Hepatic stellate cell (primary cell): ENCODE measurements at places on chromosomes 13 and 19.
A peak's percentile ranks its signal among the peaks of the same experiment; 100 is the strongest.

- no peak for DNase-seq
Measured at GRCh38 chr13:59728896-59729545, 434.7 kb downstream of the DIAPH3 start.

DNA sequence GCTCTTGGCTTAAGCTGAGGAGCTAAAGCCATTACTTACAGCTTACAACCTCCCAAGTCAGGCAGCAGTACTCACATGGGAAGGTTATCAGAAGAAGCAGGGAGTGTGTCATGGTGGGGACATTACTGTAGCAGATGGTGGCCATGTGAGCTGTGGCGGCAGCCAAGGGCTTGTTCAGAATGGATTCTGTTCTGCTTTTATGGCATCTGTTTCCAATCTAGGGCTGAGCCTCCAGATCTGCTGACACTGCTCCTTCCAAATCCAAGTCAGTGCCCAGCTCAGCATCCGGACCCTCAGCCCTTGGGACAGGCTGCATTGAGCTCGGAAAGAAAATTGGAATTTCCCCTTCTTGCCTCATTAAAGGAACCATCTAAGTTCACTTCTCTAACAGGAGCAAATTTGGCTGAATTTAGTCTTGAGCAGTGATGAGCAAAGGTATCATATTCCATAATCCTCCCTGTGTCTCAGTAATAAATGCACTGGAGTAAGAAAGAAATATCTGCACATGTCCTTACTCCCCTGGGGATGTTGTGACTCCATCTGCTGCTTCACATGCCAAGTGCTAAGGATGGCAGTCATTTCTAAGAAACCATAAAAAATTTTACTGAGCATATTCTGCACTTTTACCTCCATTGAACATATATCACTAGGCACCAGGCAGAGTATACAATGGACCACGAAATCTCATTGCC is 73.9 kb downstream of the KCTD12 start:
- DNase-seq = no peak

DNA sequence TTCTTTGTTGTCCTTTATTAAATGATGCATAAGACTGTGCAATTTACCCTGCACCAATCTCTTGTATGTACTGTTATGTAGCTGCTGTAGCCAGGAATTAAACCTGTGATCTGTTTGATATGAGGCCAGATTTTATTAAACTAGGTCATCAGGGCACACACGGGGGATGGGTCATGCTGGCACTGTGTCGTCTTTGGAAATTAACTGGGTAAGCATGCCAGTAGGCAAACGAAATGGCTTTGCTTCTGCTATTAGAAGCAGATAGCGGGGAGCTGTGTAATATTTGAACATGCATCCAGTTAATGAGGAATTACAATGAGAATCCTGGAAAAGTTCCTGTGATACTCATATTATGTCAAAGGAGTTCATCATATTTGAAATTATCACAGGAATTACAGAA is 23.5 kb downstream of the MTUS2 start:
- no peak for DNase-seq

DNA sequence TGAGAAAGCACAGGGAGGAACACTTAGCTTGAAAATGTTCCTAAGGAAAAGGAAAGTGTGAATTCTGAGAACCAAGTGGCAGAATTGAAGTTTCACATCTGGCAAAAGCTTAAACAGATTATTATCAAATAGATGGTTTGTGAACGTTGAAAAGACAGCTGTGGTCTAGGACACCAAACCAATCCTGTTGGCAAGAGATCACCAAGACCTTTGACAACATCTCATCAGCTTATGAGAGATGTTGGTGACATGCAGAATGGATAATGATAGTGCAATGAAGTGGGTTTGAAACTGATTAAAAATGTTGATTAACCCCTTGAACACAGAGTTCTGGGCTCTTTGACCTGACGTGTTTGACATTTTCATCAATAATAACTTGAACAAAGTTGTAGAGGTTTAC is 74.6 kb upstream of the GPR183 start:
- no peak for DNase-seq

DNA sequence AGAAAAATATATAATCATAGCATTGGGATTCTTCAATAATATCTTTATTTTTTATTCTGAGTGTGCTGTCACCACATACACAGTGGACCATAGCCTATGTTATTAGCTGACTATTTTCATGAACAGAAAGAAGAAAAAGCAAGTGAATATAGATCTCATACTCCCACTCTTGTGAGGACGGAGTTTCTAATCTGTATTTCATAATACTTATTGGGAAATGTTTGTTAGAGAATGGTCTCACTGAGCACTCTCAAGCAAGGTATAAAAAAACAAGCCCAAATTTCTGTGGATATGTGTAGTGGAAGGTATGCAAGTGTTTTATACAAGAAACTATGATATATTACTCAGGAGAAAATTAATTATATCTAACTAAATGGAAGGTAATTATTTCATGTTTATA is 1218.1 kb downstream of the SLITRK1 start:
- DNase-seq = no peak

- no peak for DNase-seq
Measured at GRCh38 chr13:45951166-45951565, 99.6 kb upstream of the SIAH3 start.

- DNase-seq = no peak
Measured at GRCh38 chr13:44574466-44574855, 1.7 kb downstream of the TSC22D1 start.

DNA sequence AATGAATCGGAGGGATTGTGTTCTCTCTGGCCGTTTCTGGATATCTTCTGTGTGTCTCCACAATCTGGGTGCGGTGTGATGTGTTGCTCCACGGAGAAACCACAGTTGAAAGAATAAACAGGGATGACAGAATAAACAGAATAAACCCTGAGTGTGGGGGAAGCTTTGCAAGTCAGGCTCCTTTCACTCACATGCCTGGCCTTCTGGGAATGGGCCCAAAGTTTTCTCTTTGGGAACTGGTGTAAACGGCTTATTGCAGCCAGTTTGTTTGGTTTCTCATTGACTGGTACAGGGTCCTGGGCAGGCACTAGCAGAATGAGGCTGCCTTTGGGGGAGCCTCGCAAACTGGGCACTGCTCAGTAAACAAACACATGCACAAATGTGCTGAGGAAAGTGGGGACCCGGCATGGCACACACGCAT is 324.7 kb downstream of the DLEU7 start:
- DNase-seq = no peak

- no peak for DNase-seq
Measured at GRCh38 chr13:20219577-20219976, 12.5 kb downstream of the GJB6 start.

GRCh38 chr19:33612928-33613619 is 8.7 kb upstream of the CHST8 start:
- DNase-seq = no peak

- DNase-seq = peak; percentile 74
Measured at GRCh38 chr19:46616631-46617322, 8.1 kb downstream of the PTGIR start.

GRCh38 chr13:31043957-31044356 is 111.5 kb downstream of the TEX26 start:
- DNase-seq = no peak

DNA sequence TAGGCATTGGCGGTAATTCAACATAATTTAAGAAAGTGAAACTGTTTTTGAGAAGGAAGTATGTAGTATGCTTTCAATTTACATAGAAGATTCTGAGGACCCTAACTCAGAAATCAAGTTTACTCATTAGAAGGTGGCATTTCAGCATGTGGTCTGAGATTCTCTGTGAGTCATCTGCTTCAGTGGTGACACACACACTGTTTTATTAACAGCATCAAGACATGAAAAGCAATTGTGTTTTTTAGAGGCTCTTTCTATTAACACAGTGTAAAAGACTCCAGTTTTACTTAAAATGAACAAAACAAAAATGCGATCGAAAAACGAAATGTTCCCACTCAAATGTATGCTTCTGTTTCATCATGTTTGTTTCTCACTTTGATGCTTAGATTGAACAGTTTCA is 802.1 kb upstream of the SLITRK6 start:
- DNase-seq = no peak

- no peak for DNase-seq
Measured at GRCh38 chr13:73450583-73450982, 391.8 kb downstream of the KLF5 start.

DNA sequence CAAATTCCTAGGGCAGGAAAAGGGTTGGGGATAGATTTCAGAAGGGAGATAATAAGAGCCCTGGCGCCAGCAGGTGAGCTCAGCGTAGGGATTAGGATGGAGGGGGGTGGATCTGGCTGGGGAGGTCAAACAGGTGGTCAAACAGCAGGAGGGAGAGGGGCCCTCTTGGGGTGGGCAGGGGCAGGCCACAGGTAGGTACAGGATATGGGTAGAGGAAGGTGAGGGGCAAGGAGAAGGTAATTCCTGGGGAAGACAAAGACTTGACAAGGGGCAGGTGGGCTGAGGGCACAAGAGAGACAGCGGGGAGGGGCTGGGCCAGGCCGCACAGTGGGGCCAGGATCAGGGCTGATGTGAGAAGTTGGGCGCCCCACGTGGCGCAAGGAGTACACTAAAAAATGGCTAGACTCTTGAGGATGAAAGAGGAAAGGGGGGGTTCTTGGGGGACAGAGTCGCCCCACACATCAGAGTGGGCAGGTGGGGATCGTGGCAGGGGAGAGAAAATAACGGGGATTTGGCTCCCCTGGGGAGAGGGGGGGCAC is 713 bp downstream of the KRI1 start:
- peak; percentile 76 for DNase-seq

GRCh38 chr19:40392894-40393517 is 3.0 kb upstream of the HIPK4 start:
- no peak for DNase-seq

DNA sequence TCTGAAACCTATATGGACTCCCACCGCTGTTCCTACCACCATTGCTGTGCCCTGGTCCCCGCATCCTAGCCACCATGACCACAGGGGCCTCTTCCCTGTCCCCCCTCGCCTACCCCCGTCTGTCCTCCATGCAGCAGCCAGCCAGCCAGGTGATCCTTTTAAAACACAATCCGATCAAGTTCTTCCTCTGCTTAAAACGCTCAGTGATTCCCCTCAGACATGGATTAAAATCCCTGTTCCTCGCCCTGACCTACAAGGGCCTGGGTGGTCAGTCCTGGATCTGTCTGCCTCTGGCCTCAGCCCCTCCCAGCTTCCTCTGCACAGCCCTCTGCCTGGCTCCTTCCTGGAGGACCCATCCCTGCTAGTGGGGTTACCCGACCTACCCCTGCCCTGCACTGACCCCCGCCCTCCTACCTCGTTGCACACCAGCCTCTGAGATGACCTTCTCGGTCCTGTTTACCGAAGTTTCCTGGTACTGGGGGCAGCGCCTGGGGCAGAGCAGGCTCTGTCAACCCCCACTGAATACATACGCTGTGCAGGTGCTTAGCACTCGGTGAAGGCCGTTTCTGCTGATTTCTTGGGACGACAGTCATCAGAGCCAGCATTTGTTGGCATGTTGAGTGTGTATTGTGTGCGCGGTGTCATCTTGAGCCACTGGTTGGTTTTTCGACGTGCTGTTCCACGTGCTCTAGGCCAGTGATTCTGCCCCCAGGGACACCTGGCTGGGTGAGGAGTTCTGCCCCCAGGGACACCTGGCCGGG is 14.7 kb upstream of the LENG8 start:
- no peak for DNase-seq

DNA sequence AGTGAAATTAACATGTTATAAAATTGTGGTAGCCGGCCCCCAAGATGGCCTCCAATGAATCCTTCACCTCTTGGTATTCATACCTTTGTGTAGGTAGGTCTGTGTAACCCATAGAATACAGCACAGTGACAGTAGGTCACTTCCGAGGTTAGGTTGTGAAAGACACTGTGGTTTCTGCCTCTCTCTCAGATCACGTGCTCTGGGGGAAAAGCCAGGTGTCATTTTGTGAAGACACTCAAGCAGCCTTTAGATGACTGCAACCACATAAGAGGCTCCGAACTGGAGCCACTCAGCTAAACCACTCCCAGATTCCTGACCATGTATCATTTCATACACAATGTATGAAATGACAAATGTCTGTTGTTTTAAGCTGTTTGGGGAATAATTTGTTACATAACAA is 9.8 kb upstream of the USPL1 start:
- no peak for DNase-seq

DNA sequence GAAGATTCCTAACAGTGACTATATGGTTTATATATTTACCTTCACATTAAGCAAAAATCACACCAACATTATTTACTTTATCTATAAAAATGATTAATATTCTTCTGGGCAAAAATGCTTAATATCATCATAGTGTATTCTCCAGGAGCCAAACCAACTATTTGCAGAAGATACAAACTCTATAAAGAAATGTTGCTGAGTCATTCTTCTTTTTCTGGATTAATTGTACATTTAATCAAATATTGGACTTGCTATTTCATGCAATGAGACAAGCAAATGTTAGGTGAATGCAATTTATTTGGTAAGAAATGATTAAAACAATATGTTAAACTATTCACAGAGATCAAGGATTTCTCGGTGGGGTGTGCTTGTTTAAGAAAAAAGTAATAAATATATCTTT is 1075.8 kb downstream of the PCDH9 start:
- DNase-seq = no peak

DNA sequence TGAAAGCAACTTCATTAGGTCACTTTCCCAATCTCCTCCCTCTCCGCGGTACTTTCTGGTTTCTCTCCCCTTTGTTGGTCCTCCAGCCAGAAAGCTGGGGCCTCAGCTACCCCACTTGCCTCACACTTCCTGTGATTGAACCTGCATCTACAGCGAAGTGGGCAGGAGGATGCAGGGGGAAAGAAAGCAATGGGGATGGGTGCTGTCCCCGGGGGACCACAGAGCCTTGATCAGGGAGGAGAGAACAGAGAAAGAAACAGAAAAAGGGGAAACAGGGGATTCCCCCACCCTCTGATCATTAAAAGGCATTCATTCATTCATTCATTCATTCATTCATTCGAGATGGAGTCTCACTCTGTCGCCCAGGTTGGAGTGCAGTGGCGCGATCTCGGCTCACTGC is 74.2 kb downstream of the TRPM4 start:
- no peak for DNase-seq

DNA sequence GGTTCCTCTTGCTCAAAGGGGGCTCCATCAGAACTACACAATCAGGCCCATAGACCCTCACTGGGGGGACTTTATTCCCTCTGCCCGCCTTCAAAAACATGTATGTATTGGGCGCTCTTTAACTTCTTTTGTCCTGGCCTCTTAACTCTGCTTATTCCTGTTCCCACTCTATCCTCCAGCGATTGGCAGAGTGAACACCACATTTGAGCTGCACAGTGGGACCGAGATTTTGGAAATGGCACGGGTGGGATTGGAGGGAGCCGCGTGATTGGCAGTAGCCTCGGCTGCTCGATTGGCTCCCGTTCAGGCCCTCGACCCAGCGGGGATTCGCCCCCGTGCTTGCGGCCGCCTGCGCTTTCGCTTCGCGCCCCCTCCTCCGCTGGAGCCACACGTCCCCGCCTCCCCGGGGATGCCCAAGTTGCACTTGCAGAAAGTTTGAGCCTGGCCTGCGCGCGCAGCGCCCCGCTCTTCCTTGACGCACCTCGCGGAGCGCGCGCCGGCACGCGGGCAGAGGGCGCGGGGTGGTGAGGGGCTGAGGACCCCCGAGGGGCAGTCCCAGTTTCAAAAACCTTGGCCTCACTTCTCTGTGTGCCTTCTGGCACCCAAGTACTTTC is at the start of gene ZIC5:
ZIC5 (minus strand) TSS at position 192 of the 614 bp plus-strand sequence; CDS start at position 28, 164 bp downstream.
- no peak for DNase-seq

GRCh38 chr19:55647732-55648584 is at the start of gene CCDC106:
TSS of gene CCDC106 (plus strand) at chr19:55648212. CDS start at chr19:55649047, 835 bp downstream.
- peak; percentile 77 for DNase-seq
